ENCODE measurements at places on chromosomes 3 and 15.
A peak's percentile ranks its signal among the peaks of the same experiment; 100 is the strongest.

GRCh38 chr3:83934192-83935021 lies 1024.4 kb upstream of the CADM2 start:
- no peak for DNase-seq

GRCh38 chr3:30638685-30639412 lies 32.4 kb downstream of the TGFBR2 start:
- DNase-seq = no peak

DNA sequence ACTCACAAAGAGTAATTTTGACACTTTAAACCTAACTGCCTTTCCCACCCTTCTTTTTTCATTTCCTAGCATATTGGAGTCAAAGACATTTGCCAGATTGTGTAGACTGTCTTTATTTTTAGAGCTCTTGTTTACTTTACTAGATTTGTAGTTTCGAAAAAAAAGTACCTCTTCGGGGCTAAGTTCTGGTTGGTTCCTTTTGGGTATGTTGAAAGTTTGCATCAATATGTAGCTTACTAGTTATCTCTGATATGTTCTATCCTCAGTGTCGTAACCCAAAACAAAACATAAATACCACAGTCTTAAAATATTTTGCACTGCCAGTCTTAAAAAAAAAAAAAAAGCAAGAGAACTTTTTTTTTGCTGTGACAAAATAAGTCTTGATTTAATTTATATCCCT lies 52.2 kb downstream of the REC114 start:
- DNase-seq = no peak

- no peak for DNase-seq
Measured at GRCh38 chr15:78083186-78083585, 5.7 kb upstream of the TBC1D2B start.

DNA sequence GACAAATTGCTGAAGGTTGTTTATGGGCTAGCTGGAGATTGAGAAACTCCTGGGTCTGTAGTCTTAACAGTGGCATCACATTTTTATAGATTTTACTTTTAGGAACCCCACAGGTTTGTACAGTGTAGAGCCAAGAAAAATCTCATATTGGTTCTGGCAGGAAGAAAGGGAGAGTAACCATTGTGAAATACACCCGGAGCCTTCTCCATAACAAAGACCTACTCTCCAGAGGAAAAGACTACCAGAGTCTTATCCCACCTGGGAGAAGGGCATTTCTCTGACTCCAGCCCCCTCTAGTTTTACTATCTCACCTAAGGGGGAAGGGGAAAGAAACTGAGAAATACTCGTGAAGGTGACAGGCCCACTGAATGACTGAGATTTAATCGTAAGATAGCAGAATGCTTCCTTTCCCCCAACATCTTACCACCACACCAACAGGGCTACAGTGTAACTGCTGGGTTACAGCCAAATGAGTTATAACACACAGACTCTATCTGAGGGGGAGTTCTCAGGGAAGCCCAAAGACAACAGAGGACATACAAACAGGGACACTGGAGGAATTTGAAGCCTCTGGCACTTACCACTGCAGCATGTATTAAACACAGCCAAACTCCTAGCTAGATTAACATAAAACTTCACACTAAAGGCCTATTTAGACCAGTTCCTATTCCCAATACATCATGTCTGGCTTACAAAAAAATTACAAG lies 56.1 kb downstream of the SYN2 start:
- DNase-seq = no peak

- DNase-seq = no peak
Measured at GRCh38 chr3:82814660-82815059, 1053.2 kb upstream of the GBE1 start.

- DNase-seq = no peak
Measured at GRCh38 chr3:41290736-41291135, 91.4 kb downstream of the CTNNB1 start.

GRCh38 chr3:181917027-181917426 lies 205.3 kb downstream of the SOX2 start:
- no peak for DNase-seq

DNA sequence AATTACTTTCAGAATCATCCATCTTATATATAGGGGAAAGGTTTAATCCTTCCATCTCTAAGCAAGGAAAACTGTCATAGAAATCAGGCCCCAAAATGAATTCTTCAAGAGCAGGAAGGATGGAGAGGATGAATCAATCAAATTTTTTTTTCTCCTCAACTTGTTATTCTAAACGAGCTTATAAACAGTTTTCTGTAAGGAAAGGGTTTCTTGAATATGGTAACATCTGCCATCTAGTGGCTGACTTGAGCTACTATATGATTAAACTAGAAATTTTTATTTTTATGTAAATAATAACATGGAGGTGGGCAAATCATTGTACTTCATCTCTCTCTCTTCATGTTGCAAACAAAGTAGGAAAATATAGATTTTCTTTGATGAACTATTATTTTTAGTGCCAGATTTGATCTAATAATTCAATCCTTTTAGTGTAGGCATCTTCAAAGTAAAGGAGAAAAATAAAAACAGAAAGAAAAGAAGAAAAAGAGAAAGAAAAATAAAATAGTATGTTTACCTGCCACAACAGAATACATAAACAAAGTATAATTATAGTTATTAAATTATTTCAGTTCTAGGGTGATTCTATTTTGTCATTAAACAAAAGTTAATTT lies 146.6 kb downstream of the SERPINI1 start:
- DNase-seq = peak; percentile 38

DNA sequence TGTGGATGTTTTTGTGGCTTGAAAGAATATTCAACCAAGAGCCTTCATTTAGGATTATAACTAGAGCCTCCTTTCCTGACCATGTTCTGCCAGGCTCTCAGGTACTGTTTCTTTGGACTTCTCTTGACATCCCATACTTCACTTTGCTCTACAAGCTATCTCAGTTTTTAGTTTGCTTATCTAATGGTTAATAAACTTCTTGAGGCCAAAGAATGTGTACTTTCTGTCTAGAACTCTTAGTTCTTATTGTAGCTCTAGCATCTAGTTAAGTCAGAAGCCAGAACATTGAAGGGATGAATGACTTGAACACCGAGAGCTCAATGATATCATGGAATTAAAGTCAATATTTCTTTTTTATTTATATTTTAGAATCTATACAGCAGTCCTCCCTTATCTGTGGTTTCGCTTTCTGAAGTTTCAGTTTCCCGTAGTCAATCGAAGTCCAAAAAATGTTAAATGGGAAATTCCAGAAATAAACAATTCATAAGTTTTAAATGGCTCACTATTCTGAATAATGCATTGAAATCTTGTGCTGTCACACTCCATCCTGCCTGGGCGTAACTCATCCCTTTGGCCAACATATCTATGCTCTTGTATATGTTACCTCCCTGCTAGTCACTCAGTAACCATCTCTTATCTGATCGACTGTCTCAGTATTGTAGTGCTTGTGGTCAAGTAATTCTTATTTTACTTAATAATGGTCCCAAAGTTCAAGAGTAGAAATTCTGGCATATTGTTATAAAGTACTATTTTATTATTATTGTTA lies 368.6 kb upstream of the RBMS3 start:
- DNase-seq = peak; percentile 13

Data from RCC 7860 (cell line).